Kidney epithelial cell (primary cell): ENCODE measurements at places on chromosomes 7 and 10.

DNA sequence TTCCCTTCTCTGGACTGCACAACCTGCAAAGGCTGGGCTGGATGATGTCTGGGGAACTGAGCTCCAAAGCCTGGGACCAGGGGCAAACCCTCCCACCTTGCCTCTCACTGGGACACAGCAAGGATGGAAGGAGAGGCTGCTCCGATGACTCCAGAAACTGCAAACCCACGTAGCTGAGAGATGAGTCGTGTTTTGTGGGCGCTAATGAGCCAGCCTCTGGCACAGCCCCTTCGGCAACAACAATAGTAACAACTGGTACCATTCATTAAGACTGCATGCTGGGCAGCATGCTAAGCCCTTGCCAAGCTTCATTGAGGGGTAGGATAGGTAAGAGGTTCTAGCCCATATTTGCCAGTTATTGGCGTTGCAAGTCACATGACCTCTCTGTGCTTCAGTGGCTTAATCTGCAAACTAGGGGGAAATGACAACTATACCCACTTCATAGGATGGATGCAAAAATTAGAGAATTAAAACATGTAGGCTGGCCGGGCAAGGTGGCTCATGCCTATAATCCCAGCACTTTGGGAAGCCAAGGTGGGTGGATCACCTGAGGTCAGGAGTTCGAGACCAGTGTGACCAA is 145.9 kb downstream of the SH3PXD2A start:
- peak; percentile 63 for DNase-seq

- DNase-seq = no peak
These were observed 316.7 kb downstream of the PTPRN2 start for GRCh38 chr7:158270856-158271413.

- no peak for DNase-seq
These were observed 13.1 kb upstream of the ARPC1A start for GRCh38 chr7:99312316-99313203.

GRCh38 chr7:142025896-142026295 is 30.2 kb downstream of the MGAM start:
- DNase-seq = no peak

DNA sequence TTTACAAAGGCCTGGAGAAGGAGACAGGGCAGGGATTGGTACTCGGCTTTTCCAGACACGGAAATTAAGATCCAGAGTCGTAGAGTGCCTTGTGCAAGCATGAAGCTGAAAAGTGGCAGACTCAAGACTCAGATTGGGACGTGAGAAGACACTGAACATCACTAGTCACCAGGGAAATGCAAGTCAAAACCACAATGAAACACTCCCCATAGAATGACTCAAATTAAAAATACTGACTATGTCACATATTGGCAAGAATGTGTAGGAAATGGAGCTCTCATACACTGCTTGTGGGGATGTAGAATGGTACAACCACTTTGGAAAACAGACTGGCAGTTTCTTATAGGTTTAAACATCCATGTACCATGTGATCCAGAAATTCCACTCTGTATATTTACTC is 472.0 kb downstream of the RPS24 start:
- no peak for DNase-seq

GRCh38 chr10:33040436-33040835 is 82.4 kb upstream of the ITGB1 start:
- DNase-seq = no peak
